ENCODE measurements at places on chromosomes 4 and X.

DNA sequence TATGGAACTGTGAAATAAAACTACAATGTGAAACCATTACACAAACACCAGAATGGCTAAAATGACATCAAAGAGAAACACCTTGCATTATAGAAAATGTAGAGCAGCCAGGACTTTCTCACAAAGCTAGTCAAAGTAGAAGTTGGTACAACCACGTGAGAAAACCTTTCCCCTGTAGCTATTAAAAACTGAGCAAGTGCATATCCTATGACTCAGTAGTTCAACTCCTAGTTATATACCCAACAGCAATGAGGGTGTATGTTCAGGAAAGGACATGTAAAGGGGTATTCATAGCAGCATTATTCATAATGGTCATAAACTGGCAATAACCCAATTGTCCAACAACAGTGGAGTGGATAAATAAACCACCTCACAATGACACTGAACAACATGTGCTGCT is 177.5 kb upstream of the NUDT10 start:
- no peak for DNase-seq

GRCh38 chrX:150478496-150479492 is 89.6 kb upstream of the MTM1 start:
- DNase-seq, result peak; percentile 19

DNA sequence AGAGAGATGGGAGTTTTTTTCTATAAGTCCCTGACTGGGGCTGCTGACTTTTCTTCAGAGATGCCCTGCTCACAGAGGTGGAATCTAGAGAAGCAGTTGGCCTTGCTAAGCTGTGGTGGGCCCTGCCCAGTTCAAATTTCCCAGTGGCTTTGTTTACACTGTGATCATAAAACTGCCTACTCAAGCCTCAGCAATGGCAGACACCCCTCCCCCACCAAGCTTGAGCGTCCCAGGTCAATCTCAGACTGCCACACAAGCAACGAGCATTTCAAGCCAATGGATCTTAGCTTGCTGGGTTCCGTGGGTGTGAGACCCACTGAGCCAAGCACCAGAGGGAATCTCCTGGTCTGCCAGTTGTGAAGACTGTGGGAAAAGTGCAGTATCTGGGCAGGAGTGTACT is 199.8 kb upstream of the WDFY3 start:
- no peak for DNase-seq

DNA sequence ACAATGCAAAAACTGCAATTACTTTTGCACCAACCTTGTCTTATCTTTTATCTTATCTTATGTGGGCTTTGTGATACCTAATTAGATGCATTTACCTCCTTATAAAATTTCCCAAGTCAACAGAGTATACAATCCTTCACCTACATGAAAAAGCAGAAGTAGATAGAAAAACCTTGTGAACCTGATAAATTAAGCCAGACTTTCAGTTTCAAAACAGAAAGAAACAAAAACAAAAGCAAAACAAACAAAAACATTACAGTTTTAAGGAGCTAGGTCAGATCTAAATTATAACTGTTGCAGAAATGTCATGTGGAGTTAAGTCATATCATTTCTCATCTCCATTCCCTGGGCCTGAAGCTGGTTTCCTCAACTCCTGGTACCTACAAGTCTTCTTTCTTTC is 24.9 kb upstream of the CXXC4 start:
- DNase-seq, result no peak

- no peak for DNase-seq
Observed at GRCh38 chr4:126405369-126405982, 1090.7 kb downstream of the FAT4 start.

DNA sequence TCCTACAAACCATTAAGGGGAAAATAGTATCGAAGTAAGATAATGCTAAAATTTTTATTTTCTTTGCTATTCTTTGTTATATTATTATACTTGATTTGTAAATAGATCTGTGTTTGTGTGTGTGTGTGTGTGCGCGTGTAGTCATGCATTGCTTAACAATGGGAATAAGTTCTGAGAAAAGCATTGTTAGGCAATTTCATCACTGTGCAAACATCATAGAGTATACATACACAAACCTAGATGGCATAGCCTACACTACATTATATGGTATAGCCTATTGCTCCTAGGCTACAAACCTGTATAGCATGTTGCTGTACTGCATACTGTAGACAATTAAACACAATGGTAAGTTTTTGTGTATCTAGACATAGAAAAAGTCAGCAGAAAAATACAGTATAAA is 17.1 kb downstream of the MTTP start:
- no peak for DNase-seq

GRCh38 chr4:101418055-101418454 is 70.7 kb upstream of the PPP3CA start:
- DNase-seq, result peak; percentile 59
